ENCODE measurements at places on chromosomes 2 and 18.

- no peak overlapping the region for H3K4me3 ChIP-seq
- H3K27ac ChIP-seq, result no peak overlapping the region
- no peak for DNase-seq
- H3K36me3 ChIP-seq, result peaks cover 6% of the 10 kb centered on the region
These were observed 5.8 kb upstream of the ABCB11 start for GRCh38 chr2:169036736-169037440.

DNA sequence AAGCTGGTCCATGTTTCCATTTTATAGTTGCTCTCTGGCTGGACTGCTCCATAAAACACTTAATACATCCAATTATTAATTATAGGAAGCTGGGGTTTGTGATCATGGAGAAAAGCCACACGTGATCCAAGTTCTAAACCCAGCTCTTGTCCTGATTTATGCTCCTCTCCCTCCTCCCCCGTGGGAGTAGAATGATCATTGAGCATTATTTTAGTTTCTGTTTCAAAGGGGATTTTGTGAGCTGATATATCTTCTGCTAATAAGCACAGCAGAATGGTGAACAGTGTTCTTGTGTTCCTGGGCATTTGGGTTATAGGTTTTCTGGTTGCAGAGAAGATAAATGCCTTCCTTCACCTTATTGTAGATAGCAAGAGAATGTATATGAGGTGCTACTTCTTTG, 135.7 kb upstream of the TMEM200C start:
- no peak for DNase-seq
- H3K4me3 ChIP-seq, result no peak overlapping the region
- H3K27ac ChIP-seq, result no peak overlapping the region
- H3K4me1 ChIP-seq, result no peaks in the 10 kb centered on the region
- H3K27me3 ChIP-seq, result peaks cover 4% of the 10 kb centered on the region

GRCh38 chr2:178477443-178478129, 814 bp downstream of the FKBP7 start:
- no peak overlapping the region for H3K27ac ChIP-seq
- H3K36me3 ChIP-seq, result peaks cover 2% of the 10 kb centered on the region
- H3K27me3 ChIP-seq, result no peaks in the 10 kb centered on the region
- H3K4me1 ChIP-seq, result peaks cover 30% of the 10 kb centered on the region

DNA sequence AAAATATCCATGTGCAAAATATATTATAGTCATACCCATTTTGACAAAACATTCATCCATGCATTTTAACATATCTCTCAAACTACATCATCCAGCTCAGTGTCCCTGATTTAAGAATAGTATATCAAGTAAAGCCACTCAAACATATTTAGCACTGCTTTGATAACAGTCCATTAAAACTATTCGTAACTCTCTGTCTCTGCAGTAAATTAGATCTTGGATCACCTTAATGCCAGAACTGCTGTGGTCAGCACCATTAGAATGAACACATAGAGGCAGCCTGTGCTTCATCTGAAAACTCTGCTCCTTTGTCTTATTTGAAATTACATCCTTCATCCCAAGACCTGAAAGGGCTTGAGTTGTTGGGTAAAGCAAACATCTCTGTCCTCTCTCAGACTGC, 234.0 kb downstream of the MBD2 start:
- no peaks in the 10 kb centered on the region for H3K36me3 ChIP-seq
- DNase-seq, result no peak
- no peak overlapping the region for H3K27ac ChIP-seq
- no peak overlapping the region for H3K4me3 ChIP-seq
- H3K27me3 ChIP-seq, result no peaks in the 10 kb centered on the region

- H3K27me3 ChIP-seq, result peaks cover 2% of the 10 kb centered on the region
- no peak overlapping the region for H3K4me3 ChIP-seq
- H3K27ac ChIP-seq, result no peak overlapping the region
- DNase-seq, result no peak
- no peaks in the 10 kb centered on the region for H3K36me3 ChIP-seq
- no peaks in the 10 kb centered on the region for H3K4me1 ChIP-seq
These were observed 260.8 kb downstream of the SETBP1 start for GRCh38 chr18:44941516-44941915.

GRCh38 chr2:27573452-27573851, 9.4 kb upstream of the ZNF512 start:
- DNase-seq, result no peak
- H3K27ac ChIP-seq, result no peak overlapping the region
- H3K4me1 ChIP-seq, result no peaks in the 10 kb centered on the region
- H3K36me3 ChIP-seq, result peaks cover 5% of the 10 kb centered on the region
- peaks cover 27% of the 10 kb centered on the region for H3K27me3 ChIP-seq
